ENCODE measurements at places on chromosomes 12 and 14.
A peak's percentile ranks its signal among the peaks of the same experiment; 100 is the strongest.

- DNase-seq = no peak
Observed at GRCh38 chr12:79019672-79020071, 155.1 kb downstream of the SYT1 start.

DNA sequence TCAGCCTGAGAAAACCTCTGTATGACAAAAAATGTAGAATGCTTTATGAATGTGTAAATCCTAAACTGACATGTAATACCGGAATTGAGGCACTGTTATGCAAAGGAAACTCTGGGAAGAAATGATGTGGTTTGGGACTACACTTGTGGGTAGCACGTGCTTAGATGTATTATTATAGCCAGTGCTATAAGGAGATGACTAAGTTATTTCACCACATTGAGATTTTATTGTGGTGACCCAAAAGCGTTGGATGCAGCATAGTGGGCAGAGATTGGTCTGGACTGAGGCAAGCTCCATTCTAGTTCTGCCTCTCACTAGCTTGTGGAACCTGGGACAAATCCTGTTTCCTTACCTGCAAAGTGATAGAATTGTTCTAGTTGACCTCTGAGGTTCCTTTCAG is 172.2 kb downstream of the SNAPC1 start:
- no peak for DNase-seq

GRCh38 chr14:60632777-60633176 is 16.5 kb downstream of the SIX1 start:
- no peak for DNase-seq

- no peak for DNase-seq
Observed at GRCh38 chr12:108369736-108370396, 30.8 kb upstream of the CMKLR1 start.

- no peak for DNase-seq
Observed at GRCh38 chr12:79409562-79409961, 281.2 kb downstream of the PAWR start.

DNA sequence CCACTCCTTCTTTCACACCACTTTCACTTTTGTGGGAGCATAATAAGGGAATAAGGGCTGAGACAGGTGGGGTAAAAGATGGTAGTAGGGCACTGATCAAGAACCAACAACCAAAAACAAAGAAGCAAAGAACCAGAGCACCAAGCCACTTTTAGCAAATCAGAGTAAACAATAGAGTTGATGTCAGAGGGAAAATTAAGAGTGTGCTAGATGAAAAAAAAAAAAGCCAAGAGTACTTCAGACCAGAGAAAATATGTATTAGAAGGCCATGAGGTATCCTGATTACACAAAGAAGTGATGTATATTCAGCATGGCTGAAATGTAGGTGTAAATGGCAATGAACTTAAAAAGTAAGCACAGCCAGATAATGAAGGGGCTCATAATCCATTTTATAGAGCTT is 75.4 kb downstream of the ABCC9 start:
- DNase-seq = no peak

DNA sequence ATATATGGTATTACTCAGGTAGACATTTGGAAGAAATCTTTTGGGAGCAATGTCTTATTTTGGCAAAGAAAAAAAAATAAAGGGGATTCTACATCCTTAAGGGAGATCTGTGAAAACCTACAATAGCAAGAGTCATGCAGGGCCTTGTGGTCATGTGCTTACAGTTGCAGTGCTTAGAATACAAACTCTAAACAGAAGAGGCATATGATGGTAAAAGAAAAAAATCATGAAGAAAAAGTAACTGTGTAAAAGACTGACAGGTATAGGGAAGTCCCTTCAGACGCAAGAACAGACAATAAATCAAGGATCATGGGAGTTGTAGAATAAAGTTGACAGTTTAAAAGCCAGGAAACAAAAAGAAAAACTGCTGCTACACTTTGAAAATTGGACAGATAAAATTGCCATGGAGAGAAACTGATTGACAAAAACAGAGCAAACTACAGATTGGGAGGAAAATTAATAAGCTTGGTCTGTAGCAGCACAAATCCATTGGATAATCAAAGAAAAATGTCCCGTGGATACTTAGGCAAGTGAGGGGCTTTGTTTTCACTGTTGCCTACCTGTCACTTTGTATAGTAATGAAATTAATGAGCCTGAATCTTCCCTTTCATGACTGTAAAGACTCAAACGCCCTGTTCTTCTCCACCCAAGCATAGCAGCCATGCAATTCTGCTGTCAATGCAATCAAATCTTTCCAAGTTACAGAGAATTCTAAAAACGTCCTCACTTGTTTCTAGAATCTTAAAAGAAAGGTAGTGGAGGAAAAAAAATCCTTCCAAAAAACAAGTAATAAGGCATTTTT is 402.0 kb downstream of the SYT1 start:
- no peak for DNase-seq

- no peak for DNase-seq
Observed at GRCh38 chr12:51238037-51238509, 553 bp upstream of the DAZAP2 start.

DNA sequence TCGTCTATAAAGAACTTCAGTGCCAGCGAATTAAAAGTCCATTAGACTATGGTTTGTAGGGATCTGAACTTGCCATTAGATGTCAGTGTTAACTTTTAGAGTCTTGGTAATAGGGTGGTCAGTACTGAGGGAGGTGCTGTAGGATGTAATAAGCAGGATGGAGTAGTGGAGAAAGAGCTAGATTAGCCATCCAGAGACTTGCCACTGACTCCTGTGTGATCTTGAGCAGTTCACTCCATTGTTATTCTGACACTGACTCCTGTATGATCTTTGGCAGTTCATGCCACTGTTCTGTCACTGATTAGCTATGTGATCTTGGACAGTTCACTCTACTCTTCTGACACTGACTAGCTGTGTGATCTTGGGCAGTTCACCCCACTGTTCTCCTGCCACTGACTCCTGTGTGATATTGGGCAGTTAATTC is 133.6 kb downstream of the TTLL5 start:
- DNase-seq = no peak

DNA sequence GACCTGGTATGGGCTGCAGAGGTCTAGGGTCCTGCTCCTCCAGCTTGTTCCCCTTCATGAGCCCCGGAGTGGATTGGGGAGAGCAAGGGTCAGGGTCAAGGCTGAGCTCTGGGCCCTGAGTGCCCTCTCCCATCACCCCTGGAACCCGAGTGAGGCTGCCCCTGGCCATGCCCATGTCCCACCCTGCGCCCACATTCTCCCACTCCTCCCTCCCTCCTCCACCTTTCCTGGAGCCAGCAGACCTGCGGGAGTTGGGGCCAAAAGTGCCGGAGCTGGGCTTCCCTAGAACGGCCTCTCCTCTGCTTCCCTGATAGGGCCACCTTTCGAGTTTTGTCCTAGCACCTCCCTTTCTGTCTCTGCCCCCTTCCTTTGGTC is 590 bp downstream of the SCNN1A start:
- no peak for DNase-seq

- no peak for DNase-seq
Observed at GRCh38 chr12:52828156-52828555, 6.0 kb downstream of the KRT79 start.

DNA sequence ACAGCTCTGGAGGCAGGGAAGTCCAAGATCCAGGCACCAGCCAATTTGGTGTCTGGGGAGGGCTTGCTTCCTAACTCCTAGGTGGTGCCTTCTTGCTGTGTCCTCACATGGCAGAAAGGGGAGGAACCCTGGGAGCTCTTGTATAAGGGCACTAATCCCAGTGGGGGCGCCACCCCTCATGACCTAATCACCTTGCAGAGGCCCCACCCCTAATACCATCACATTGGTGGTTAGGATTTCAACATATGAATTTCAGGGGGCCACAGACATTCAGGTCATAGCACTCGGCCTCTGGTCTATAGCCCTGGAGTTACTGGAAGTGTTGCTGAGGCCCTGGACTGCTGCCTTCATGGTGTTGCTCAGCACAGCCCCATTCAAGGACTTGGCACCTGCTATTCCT is 14.6 kb downstream of the PSMD9 start:
- DNase-seq = no peak

GRCh38 chr12:102965281-102966155 is 8.0 kb downstream of the ASCL1 start:
- no peak for DNase-seq

DNA sequence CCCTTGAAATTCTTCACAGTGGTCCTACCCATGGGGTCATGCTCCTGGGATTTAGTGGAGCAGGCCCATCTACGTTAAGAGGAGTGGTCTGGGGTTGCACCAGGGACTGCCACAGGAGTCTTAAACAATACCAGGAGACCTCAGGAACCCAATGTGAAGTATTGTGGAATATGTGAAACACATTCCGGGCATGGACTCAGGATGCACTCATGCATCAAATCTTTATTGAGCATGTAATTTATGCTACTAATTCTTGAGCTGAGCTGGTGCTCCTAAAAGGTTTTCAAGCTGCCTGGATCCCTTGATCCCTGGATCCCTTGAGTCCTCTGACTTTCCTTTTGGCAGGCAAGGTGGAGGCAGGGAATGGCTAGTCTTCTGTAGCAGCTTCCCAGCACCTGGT is 8.8 kb downstream of the SERPINA10 start:
- no peak for DNase-seq

- no peak for DNase-seq
Observed at GRCh38 chr14:81276073-81277069, 55.6 kb upstream of the GTF2A1 start.

DNA sequence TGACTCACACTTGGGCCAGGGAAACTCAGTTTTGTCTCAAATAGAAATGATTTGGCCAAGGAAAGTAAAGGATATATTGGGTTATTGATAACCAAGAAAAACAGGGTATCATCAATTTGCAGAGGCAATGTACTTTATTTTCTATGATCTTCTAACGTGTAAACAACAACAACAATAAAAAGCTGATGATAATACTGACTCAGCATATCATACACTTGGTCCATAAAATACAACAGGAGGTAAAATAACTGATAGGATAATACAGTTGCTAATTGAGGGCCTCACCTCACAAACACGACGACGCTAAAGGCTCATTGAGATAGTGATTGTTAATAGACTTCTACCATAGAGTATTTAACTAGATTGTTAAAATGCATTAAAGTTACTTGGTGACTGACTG is 774.0 kb upstream of the NOVA1 start:
- no peak for DNase-seq

DNA sequence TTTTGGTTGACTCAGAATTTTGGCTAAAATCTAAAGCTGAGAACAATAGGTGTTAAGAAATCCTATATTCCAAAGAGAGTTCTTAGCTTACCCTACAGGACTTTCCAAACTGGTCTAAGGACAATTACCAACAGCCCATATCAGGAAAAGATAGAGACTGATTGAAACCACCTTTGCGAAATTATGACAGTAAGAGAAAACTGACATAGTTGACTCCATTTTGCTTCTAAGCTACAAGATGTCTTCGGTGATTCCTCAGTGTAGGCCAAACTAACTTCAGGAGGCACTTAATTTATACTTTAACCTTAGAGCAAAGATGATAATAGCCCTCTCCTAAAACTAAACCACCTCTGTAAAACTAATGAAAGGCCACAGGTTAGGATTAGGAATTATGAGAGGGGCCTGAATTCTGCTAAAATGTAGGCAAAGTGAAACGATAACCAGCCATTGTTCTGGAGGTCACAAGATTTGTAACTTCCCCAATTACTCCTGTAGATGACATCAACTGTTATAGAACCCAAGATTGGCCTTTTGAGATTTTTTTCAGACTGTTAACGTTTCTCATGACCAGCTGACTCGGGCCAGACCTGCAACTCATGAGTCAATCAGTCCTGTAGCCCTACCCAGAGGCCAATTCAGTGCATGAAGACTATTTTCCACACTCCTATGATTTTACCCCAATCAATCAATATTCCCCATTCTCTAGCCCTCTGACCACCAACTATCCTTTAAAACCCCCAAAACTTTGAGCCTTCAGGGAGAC is 43.0 kb downstream of the KLRG1 start:
- no peak for DNase-seq

- DNase-seq = peak; percentile 2
Observed at GRCh38 chr12:112419297-112420133, 768 bp downstream of the PTPN11 start.
